ENCODE measurements at places on chromosomes 6 and 20.

DNA sequence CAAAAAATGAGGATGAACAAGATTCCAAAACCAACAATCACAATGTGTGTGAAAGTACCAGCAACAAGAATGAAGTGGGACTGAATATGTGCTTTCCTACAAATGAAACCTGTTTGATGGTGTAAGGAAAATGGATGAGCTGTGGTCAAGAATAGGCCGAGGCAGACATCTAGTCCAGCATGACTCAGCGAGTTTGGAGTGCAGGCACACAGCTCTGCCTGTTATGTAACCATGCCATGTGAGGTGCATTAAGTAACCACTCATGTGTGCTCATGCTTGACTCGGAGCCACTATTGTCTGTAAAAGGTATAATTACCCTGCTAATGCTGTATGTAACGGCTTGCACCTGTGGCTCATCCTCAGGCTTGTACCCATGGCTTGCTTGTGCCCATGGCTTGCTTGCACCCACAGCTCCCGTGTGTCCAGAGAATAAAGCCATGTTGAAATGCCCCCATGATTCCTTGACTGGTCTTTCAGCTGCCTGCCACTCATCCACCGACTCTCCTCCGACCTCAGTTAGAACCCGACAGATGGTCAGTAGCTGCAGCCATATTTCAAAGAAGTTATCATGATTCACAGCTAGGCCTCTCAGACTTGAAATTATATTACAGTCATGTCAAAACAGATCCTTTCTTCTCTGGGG lies 98.7 kb downstream of the BACH2 start:
- peaks cover 14% of the 10 kb centered on the region for H3K36me3 ChIP-seq
- H3K27me3 ChIP-seq = no peaks in the 10 kb centered on the region
- no peak overlapping the region for H3K27ac ChIP-seq
- no peak overlapping the region for H3K4me3 ChIP-seq
- peaks cover 17% of the 10 kb centered on the region for H3K4me1 ChIP-seq
- no peak for DNase-seq

DNA sequence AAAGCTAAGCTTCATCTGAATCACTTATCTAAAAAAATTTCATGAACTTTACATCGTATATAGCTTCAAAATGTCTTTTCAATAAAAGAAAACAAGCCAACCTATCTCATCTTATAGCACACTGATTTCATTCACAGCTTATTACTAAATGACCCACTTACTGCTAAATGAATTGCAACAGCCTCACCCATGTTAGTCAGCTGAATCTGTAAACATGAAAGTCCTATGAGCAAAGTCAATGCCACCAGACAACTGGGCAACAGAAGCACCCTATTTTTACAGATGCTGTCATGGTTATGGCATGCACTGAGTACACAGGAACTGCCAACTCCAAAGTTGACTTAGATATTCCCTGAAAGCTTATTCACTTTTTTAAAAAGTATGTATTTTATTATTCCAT lies 41.2 kb upstream of the DST start:
- no peak for DNase-seq
- no peak overlapping the region for H3K4me3 ChIP-seq
- no peaks in the 10 kb centered on the region for H3K36me3 ChIP-seq
- H3K27me3 ChIP-seq = no peaks in the 10 kb centered on the region
- H3K27ac ChIP-seq = no peak overlapping the region

DNA sequence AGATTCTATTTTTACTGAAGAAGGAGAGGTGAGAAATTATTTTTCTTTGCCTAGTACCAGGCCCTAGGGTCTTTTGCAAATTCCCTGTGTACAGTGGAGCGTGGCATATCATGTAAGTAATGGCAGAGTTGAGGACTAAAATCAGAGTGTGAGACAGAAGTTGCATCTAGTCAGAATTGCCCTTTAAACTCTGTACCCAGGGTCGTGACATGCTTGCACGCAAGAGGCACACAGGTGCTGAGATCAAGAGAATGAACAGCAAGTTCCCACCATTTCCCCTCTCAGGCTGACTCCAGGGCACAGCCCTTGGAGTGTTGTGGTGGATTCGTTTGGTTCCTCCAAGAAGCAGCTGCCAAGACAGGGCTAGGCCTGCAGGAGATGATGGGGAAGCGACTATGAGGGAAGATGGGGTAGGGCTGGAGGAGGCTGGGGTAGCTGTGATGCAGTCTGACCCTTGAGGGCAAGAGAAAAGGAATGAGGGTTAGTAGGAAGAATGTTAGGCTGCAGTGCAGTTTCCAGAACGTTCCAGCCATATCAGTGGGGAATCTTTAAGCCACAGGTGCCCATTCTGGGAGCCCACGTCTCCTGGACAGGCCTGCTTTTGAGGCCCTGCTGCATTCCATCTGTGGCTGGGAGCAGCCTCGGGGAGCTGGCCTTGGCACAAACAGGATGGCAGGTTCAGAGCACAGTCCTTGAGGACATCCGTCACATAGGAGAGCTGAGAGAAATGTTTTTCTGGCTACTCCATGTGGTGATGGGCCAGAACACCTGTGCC lies 6.9 kb downstream of the NELFCD start:
- no peak for DNase-seq
- no peak overlapping the region for H3K4me3 ChIP-seq
- H3K36me3 ChIP-seq = peaks cover 71% of the 10 kb centered on the region
- H3K27me3 ChIP-seq = no peaks in the 10 kb centered on the region
- H3K27ac ChIP-seq = no peak overlapping the region

DNA sequence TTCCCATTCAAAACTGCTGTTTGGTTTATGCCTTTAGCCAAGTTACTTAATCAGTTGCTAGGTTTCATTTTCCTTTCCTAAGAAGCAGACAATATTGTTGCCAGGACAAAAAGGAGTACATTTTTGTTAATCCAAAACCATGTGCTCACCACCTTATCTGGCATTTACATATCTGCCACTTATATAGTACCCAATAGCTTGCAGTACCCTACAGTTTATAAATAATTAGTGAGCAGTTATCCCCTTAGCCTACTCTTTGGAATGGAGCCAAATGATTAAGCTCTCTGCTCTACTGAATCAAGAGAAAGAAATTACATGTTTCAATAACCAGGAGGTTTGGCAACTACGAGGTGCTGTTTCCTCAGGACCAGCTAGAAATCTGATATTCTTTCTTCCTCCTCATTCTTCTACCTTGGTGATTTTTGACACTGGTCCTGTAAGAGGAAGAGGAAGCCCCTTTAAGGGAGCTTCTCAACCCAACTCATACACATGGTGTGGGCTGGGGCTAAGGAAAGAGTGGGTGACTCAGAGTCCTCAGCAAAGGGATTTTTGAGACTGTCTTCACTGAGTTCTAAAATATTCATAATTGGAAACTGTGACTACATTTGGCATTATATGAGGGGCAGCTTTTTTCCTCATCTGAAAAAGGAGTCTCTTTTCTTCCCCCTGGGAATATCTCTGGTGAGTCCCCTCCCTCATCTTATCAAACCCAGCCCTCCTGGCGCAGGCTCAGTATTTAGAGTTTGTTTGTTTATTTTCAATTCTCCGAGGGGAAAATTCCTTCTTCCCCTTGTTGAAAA lies 1.5 kb downstream of the ZNFX1 start:
- H3K4me1 ChIP-seq = peaks cover 61% of the 10 kb centered on the region
- no peaks in the 10 kb centered on the region for H3K27me3 ChIP-seq
- no peak for DNase-seq
- peak overlapping the region; percentile 92 for H3K4me3 ChIP-seq
- peak overlapping the region; percentile 95 for H3K27ac ChIP-seq

- H3K4me3 ChIP-seq = no peak overlapping the region
- no peaks in the 10 kb centered on the region for H3K27me3 ChIP-seq
- DNase-seq = no peak
- no peak overlapping the region for H3K27ac ChIP-seq
- peaks cover 22% of the 10 kb centered on the region for H3K36me3 ChIP-seq
Measured at GRCh38 chr6:160005861-160006540, 37.1 kb downstream of the IGF2R start.

DNA sequence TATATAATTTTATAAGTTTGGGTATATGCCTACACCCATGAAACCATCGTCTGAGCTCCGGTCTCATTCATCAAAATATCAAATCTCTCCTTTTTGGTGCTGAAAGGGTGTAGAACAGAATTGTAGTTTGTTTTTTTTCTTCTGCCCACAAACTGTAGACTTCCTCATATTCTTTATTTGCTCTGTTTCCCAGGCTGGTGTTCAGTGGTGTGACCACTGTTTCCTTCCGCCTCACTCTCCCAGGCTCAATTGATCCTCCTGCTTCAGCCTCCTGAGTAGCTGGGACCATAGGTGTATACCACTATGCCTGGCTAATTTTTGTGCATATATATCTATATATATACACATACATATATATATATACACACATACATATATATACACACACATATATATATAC lies 139.6 kb upstream of the HCRTR2 start:
- no peaks in the 10 kb centered on the region for H3K4me1 ChIP-seq
- no peak overlapping the region for H3K4me3 ChIP-seq
- no peak for DNase-seq

DNA sequence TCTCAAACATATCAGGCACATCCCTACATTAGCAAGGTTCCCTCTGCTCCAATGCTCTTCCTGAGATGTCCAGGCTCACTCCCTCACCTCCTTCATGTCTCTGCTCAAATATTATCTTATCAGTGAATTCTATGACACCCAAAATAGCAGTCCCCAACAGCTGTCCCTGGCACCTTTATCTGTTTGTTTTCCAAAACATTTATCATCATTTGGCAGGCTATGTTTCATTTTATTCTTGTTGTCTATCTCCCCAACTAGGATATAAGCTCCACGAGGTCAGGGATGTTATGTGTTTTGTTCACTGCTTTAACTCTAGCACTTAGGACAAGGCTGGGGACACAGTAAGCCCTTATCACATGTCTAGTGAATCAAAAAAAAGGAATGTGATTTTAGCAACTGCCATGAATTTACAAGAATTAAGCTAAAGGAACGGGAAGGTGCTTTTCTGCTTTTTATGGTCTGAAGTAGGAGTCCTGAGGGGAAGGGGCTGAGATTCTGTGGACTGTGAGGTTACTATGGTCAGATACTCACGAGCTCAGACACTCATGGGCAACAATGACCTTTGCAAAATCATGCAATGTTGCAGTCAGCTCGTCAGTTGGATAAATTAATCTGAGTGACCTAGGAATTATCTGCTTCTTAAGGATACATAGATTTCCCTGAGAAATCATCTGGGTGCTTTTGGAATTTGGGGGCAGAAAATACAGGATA lies 1.9 kb upstream of the IL22RA2 start:
- H3K27me3 ChIP-seq = no peaks in the 10 kb centered on the region
- no peak for DNase-seq
- no peaks in the 10 kb centered on the region for H3K36me3 ChIP-seq
- no peak overlapping the region for H3K4me3 ChIP-seq
- no peak overlapping the region for H3K27ac ChIP-seq
- H3K4me1 ChIP-seq = no peaks in the 10 kb centered on the region

DNA sequence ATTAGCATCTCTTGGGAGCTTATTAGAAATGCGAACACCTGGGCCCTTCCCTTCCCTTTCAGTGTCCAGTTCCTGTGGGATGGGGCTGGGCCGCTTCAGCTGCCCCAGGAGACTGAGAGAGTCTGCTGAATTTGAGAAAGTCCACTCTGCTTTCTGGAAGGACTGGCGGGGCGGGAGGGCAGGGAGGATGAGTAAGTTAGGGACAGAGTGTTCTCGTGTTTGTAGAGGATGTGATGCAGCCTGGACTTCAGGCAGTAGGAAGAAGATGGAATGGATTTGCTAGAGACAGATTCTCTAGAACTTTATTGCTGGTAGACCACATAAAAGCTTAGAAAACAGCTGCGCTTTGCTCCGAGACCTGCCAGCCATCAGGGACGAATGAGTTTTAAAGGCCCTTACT lies 1.1 kb upstream of the TULP4 start:
- H3K4me3 ChIP-seq = no peak overlapping the region
- H3K27me3 ChIP-seq = no peaks in the 10 kb centered on the region
- peaks cover 29% of the 10 kb centered on the region for H3K36me3 ChIP-seq
- H3K27ac ChIP-seq = no peak overlapping the region
- peaks cover 4% of the 10 kb centered on the region for H3K4me1 ChIP-seq

DNA sequence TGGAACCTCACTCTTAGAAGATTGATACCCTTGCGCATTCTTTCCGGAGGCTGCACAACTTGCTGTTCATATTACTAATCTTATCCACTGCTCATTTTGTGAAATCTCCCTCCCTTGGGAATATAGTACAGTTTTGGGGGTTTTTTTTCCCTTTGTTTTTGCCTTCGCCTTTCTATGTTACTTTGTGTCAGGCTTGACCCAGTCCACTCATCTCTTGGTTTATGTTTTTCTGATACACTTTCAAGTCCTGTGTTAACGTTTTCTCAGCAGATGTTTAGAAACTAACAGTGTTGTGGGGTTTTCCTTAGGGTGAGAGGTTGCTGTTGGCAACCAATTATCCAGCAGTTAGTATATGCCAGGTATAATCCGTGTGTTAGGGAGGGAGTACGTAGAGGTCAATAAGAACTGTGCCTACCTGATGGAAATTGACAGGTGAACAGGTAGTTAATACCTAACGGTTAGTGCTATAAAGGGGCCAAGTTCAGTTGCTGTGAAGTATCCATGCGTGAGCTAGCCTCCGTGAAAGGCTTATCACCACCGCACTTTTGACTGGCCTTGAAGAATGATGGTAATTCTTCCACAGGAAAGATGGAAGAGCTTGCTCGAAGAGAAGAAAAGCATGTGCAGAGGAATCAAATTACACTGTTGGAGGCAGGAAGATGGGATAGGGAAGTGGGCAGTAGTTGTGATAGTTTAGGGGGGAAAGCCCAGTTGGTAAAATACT lies 1.4 kb downstream of the NFYA start:
- peak; percentile 17 for DNase-seq

DNA sequence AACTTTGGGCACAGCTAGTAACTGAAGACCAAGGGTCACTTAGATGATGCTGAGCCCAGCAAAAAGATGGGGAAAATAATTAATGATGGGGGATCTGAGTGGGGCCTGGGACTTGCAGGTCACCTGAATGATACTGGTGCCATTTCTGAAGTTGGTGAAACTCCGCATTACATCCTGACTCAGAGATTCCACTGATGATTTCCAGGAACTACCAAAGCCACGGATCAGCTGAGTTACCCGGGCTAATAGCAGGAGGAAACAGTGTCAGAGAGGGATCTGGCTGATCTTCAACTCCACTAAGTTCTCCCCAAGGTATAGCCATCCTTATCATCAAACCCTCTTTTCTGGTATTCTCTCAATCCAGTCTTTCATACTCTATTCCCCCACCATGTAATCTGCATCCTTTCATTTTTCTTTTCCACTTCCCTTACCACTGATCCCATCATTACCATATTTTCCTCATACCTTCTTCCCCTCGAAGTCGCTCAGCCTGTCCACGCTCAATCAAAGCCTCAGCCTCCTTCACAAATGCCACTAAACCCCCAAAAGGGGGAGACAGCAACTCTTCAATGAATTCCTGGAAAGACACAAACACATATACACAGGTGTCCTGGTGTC lies 20.2 kb downstream of the VPS52 start:
- H3K4me3 ChIP-seq = no peak overlapping the region
- no peak for DNase-seq
- H3K4me1 ChIP-seq = peaks cover 27% of the 10 kb centered on the region
- H3K36me3 ChIP-seq = peaks cover 8% of the 10 kb centered on the region

GRCh38 chr20:51995551-51995951 lies 193.2 kb upstream of the SALL4 start:
- peaks cover 1% of the 10 kb centered on the region for H3K27me3 ChIP-seq
- no peak for DNase-seq
- H3K36me3 ChIP-seq = no peaks in the 10 kb centered on the region
- H3K4me1 ChIP-seq = no peaks in the 10 kb centered on the region
- H3K4me3 ChIP-seq = no peak overlapping the region

GRCh38 chr20:42972591-42972990 lies 217.1 kb downstream of the PTPRT start:
- H3K27ac ChIP-seq = no peak overlapping the region
- DNase-seq = no peak
- H3K4me1 ChIP-seq = no peaks in the 10 kb centered on the region
- H3K27me3 ChIP-seq = no peaks in the 10 kb centered on the region

GRCh38 chr20:21147593-21147992 lies 21.7 kb downstream of the KIZ start:
- DNase-seq = no peak
- H3K27ac ChIP-seq = no peak overlapping the region
- no peaks in the 10 kb centered on the region for H3K27me3 ChIP-seq
- H3K36me3 ChIP-seq = peaks cover 14% of the 10 kb centered on the region
- no peak overlapping the region for H3K4me3 ChIP-seq
- H3K4me1 ChIP-seq = no peaks in the 10 kb centered on the region
